Uterus (tissue), 4 donors: ENCODE measurements at places on chromosomes 16 and 17. TPM values are rescaled to one million over a fixed set of nuclear protein-coding genes. Genes with fewer than 3 reads are reported as not detected.

DNA sequence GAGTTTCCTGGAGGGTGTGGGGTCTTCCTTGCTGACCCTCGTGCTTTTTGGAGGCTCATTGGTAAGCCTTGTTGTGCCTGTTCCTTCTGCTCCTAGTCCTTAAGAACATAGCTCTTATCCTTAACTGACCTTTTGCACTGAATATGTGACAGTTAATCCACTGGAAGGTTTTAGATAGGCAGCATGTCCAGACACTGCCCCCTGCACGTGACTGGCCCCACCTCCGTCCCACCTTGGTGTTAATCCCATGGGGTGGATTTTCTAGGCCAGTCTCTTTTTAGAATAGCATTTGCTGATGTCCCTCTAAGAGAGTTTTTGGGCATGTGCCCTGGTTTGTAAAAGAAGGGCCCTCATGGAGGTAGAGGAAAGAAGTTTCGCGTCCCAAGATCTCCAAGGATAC, 58.3 kb downstream of the RBFOX1 start:
- no peak for DNase-seq

NACA2 gene
- not detected for total RNA-seq

- no peak for DNase-seq
Measured at GRCh38 chr16:10297341-10298006, 88.4 kb upstream of the ATF7IP2 start.

HSPB9 gene
- total RNA-seq = not detected

DNA sequence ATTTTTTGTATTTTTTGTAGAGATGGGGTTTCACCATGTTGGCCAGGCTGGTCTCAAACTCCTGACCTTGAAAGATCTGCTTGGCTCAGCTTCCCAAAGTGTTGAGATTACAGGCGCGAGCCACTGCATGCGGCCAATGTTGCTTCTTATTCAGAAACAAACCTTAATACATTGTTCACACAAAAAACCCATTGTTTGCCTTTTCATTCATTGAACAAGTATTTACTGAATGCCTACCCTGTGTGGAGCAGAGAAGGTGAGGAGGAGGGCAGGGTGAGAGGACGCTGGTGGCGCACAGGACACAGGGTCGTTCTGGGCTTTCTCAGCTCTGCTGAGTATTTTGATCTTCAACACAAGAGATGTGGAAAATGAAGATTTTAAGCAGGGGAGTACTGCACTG, 8.0 kb upstream of the KRT23 start:
- DNase-seq = no peak

GRCh38 chr16:3032624-3033023, 4.1 kb downstream of the BICDL2 start:
- no peak for DNase-seq

GRCh38 chr17:8806253-8806925, 7.2 kb upstream of the MFSD6L start:
- DNase-seq = no peak

GRCh38 chr16:73179705-73180331, 131.9 kb upstream of the ZFHX3 start:
- peak; percentile 44 for DNase-seq

JUP gene
- 49.1 TPM for total RNA-seq

DNA sequence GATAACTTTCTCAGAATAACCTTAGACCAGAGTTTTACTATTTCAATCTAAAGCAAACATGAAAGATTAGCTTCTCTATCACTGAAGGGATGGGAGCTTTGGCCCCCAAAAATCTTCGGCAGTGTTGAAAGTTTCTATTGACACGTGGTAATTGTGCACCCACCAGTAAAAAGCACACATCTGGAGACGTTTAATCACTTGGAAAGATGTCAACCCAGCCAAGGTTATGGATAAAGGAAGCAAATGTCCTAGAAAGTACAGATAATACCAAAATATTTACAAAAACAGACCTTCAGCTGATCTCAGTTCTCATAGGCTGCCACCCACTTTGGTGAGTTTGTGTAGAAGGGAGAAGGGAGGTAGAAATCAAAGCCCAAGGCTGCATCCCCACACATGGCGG, 5.3 kb downstream of the MYCBPAP start:
- DNase-seq = no peak

- no peak for DNase-seq
Measured at GRCh38 chr17:44053125-44053872, 13.2 kb downstream of the LSM12 start.

GRCh38 chr16:69435977-69436820, 11.8 kb downstream of the CYB5B start:
- no peak for DNase-seq

DNA sequence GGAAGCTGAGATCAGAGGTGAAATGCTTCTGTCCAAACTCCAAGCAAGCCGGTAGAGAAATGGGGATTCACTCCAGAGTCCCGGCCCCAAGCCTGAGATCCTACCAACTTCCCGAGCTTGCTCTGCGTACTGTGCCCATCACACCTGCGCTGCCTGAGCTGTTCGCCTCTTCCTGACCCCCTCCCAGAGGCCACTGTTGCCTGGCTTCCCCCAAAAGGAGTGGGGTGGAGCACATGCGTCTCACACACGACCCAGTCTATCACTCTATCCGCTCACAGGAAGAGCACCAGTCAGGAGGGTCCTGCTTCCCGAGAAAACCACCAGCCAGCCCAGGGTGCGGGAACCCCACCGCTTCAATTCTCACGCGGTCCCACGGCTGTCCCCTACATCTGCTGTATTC, 13.5 kb upstream of the C16orf95 start:
- DNase-seq = no peak

TEKT1 gene
- total RNA-seq = 2.4 TPM

DNA sequence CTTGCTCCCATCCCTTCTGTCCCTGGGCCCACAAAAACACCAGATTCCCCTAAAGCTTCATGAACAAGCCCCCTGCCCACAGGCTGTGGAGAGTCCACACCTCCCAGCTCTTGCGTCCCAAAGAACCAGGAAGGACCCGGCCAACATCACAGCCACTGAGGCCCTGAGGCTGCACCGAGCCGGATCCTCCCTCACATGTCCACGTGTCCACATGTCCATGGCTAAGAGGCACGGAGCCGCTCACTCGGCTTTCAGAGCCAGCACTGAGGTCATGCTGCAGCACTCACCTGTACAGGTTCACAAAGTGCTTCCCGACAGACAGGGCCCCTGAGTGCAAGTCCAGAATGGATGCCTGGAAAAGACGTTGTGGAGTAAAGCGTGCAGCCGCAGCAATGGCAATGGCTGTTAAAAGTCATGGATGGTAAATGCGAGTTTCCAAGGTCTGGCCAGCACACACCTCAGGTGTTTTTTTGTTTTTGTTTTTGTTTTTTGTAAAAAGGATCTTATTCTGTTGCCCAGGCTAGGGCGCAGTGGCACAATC, 11.9 kb upstream of the HEXD start:
- DNase-seq = no peak

GRCh38 chr17:48804936-48805411, 12.1 kb downstream of the TTLL6 start:
- peak; percentile 39 for DNase-seq

- DNase-seq = no peak
Measured at GRCh38 chr17:82160075-82160474, 52.6 kb downstream of the CCDC57 start.

RAB40B gene
- 8.5 TPM for total RNA-seq

PRPSAP2 gene
- total RNA-seq = 45.6 TPM

DNA sequence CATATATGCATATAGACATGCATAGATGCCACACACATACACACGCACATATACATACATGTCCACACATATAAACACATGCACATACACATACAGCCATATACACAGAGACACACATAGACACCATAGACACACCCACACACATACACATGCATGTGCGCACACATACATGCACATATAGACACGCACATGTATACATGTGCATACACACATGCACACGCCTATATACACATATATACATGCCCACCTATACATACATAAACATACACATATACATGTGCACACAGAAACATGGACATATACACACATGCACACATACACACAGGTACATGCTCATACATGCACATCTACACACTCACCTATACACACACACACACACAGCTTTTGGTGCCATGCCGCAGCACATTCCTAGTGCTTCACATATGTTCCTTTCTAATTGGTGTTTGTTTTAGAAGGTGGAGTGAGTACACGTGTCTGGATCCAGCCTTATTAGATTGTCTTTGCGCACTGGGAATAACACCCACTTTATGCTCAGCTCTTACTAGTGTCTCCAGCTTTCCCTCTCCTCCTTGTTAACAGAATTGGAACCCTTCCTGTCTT, 198.0 kb downstream of the RPTOR start:
- DNase-seq = no peak

GRCh38 chr17:15048933-15049794, 216.0 kb downstream of the PMP22 start:
- DNase-seq = no peak

GRCh38 chr17:78129351-78130089, 965 bp upstream of the TMC6 start:
- DNase-seq = no peak

GRCh38 chr16:86030116-86030515, 131.2 kb downstream of the IRF8 start:
- DNase-seq = no peak

KRTAP3-2 gene
- total RNA-seq = not detected

GRCh38 chr17:70661342-70662222, 492.2 kb downstream of the KCNJ2 start:
- DNase-seq = no peak

GRCh38 chr16:69340095-69340644, 598 bp downstream of the NIP7 start:
- DNase-seq = no peak

MLKL gene
- 19.4 TPM for total RNA-seq

TAT gene
- 0.07 TPM for total RNA-seq

CARHSP1 gene
- 79.2 TPM for total RNA-seq
